ENCODE measurements at places on chromosomes 7 and 10.
A peak's percentile ranks its signal among the peaks of the same experiment; 100 is the strongest.

- DNase-seq, result no peak
Measured at GRCh38 chr10:96212911-96213310, 58.5 kb downstream of the BLNK start.

- no peak for DNase-seq
Measured at GRCh38 chr7:31043051-31043471, 9.0 kb upstream of the ADCYAP1R1 start.

DNA sequence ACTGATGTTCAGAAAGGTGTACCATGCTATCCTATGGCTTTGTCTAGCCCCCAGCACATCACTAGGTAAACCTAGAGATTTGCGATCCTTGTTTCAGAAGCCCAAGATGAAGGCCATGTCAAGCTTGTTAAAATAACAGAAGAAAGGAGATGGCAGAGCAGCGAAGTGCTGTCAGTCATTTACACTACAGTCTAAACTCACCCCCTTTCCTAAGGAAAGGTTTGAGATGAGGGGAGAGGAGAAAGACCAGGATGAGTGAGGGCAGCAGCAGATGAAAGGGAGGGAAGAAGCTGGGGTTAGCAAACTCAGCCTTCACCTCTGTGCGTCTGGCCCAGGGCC lies 74.8 kb downstream of the PROSER2 start:
- no peak for DNase-seq

DNA sequence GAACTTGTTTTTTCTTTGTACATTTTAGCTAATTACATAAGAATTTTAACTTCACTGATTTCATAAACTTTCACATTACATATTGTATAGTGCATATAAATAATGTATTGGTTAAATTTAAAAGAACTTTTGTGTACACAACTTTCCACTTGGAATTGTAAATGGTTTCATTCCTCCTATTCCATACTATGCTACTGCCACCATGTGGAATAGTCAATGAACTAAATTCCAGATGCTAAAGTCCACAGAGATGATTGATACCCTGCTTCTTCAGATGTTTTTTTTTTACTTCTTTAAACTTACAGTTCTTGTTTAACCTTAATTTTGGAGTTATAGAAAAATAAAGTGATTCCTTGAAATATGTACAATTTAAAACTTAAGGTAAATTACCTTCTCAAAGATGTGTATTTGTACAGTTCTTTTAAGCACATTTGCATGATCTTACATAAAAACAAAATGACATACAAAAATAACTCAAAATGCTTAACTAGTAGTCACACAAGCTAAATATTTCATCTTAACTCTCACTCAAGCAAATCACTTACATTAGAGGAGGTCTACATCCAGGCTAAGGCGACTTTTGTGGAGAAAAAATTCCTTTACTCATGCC lies 247.6 kb upstream of the HGF start:
- DNase-seq, result no peak

DNA sequence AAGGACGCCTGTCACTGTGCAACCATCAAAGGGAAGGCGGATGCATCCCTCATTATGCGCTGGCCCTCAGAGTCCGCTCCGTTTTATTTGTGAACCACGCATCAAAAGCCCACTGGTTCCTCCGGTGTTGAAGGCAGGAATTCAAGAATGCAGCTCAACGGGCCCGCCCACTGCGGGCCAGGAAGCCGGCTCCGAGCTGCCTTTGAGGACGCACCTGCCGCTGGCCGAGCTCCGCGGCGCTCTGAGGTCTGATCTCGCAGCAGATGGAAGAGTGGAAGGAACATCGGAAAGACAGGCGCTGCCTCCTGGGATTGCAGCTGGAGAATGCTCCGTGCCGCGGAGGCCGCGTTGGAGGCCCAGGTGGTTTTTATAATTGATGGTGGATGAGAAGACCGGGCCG lies 56.9 kb upstream of the ADGRA1 start:
- DNase-seq, result no peak

GRCh38 chr7:3207387-3207902 lies 93.6 kb upstream of the SDK1 start:
- DNase-seq, result no peak

DNA sequence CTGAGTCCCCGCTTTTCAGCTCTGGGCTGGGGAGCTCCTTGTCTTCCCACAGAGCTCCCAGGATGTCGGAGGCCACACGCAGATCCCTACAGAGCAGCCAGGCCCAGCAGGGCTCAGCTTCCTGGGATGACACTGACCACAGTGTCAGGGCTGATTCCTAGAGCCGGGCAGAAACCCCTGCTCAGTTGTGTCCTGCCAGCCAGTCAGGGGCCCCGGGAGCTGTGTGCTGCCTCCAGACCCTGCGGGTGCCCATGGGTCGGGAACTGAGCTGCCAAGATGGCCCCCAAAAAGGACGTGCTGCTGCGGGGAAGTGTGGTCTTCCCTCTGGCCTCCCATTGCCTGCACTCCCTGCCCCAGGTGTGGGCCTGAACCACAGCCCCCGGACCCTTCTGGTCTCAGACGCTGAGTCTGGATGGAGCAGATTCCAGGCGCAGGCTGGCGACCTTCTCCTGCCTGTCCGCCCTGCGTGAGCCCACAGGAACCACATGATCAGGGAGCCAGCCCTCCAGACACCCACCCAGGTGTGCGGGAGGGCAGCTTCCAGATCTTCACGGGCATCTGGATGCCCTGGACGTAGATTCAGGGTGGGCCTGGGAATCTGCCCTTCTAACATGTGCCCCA lies 217.4 kb downstream of the MAD1L1 start:
- DNase-seq, result no peak

GRCh38 chr10:133336577-133337369 lies at the start of gene CALY:
CALY (minus strand) TSS chr10:133336896; CDS start chr10:133328989, 7,907 bp downstream.
- peak; percentile 54 for DNase-seq

GRCh38 chr10:22712956-22713852 lies 1.2 kb downstream of the PIP4K2A start:
- DNase-seq, result peak; percentile 17

DNA sequence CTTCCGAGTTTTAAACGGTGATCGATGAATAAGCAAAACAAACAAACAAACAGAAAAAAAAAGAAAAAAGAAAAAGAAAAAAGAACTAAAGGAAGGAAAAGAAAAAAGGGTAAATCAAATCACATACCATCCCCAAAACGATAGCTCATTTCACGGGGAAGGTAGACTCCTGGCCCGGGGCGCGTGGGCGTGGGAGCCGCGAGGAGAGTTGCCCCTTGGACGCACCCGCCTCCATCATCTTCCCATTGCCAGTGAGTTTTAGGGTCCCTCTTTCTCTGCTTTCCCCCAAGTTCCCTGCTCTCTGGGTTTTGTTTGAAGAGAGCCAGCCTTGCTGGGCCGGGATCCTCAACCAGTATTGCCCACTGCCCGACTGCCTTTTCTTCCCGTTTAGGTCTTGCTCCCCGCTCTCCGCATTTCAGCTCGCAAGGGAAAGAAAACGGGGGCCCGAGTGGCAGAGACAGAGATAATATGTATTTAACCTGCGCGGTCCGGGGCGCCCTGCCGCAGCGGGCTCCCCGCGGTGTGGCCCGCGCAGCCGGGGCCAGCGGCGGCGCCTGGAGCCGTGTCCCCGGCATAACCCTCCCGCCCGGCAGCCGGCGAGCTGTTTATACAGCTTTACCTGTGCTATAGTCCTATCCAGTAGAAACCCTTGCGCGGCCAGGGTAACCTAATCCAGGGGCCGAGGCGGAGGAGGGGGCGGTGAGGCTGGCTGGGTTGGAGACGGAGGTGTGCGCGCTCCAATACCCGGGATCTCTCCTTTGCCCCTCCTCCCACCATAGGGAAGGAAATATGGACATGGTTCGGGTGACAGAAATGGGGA lies 5.2 kb upstream of the GATA3 start:
- no peak for DNase-seq

DNA sequence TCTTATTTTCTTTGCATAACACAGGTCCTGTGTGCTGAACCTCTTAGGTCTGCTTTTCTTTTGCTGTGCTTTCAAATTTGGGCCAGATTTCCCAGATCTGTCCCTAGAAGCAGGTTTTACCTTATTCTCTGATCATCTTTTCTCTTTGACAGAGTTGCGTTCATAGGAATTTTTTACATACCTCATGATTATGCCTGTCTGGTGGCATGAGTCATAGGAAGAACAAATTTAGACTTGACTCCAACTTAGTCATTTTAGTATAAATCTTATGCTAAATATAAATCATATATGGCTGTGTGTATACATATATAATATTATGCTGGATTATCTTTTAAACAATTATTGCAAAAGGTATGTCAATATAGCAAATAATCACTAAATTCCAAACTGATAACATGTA lies 1038.9 kb downstream of the GRM8 start:
- DNase-seq, result no peak

GRCh38 chr10:98436704-98437103 lies 10.0 kb downstream of the HPS1 start:
- no peak for DNase-seq

GRCh38 chr7:126411032-126411820 lies 841.5 kb downstream of the GRM8 start:
- DNase-seq, result no peak

- no peak for DNase-seq
Measured at GRCh38 chr7:101898106-101898505, 80.7 kb downstream of the CUX1 start.

GRCh38 chr7:117750612-117751563 lies 122.4 kb downstream of the CTTNBP2 start:
- no peak for DNase-seq
